ENCODE measurements at places on chromosomes 7 and 10.

DNA sequence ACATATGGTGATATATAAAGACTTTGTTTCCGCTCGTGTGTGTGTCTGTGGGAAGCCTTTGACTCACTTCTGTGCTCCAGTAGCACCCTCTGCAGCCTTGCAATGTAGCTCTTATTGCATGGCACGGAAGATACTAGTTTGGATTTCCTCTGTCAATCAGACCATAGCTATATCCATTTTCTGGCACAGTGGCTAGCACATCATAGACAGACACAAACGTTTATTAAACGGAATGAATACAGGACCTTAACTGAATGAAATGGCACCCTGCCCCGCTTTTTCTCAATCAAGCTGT is 124.0 kb upstream of the PTPN20 start:
- DNase-seq = peak; percentile 4

GRCh38 chr7:92992483-92992882 is 125.3 kb downstream of the SAMD9 start:
- DNase-seq = no peak

GRCh38 chr10:129057856-129058663 is 409.0 kb upstream of the MGMT start:
- no peak for DNase-seq

DNA sequence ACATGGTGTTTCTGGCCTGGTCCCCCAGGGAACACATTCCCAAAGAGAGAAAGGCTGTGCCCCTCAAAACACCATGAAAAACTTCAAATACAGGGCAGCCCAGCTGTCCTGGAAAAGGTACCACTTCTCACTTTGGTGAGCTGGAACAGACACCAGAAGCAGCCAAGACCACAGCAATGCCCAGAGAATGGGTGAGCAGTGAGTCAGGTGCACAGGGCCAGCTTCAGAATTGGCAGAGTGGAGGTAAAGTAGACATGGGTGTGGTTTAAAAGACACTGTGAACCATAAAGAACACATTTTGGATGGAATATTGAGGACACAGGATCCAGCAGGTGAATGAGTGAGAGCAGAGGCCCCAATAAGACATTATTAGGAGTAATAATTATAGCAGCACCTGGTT is 51.3 kb downstream of the FAM13C start:
- no peak for DNase-seq

DNA sequence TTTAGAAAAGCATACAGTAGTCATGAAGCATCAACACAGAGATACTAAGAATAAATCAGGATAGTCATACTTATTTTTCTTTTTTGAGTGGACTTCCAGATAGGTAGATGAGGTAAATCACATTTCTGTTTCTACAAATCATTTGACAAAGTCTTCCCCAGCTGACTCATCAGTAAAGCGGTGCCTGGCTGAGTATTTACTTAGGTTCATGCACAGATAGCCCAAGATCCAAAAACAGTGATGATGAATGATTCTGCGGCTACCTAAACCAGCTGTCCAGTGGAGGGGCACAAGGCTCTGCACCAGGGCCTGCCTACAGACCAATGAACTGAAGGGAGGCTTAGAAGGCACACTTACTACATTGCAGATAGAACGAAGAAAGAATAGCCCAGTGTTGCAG is 113.1 kb downstream of the PARP12 start:
- no peak for DNase-seq

GRCh38 chr10:25028711-25029110 is 12.3 kb downstream of the THNSL1 start:
- no peak for DNase-seq

GRCh38 chr7:138248609-138249008 is 172.3 kb downstream of the AKR1D1 start:
- DNase-seq = no peak

- peak; percentile 50 for DNase-seq
Measured at GRCh38 chr10:109592391-109592790, 330.9 kb downstream of the XPNPEP1 start.

Data from HT1080 (cell line).